ENCODE measurements at places on chromosomes 3 and 15. TPM values are rescaled to one million over a fixed set of nuclear protein-coding genes. Genes with fewer than 3 reads are reported as not detected.
A peak's percentile ranks its signal among the peaks of the same experiment; 100 is the strongest.

GRCh38 chr3:29503958-29504357, 223.1 kb downstream of the RBMS3 start:
- DNase-seq = no peak

DNA sequence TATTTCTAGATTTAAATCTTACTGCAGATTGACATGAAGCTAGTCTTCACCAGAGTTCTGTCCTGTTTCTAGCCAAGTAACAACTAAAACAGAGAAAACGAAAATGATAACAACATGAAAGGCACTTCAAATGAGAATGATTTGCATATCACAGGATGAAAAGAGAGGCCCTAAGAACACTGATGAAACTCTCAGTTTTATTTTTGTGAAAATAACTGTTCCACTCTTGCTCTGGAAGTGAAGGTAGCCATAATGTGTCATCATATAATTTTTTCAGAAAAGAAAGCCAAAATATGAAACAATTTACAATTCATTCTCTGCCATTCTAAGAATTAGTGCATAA, 274.4 kb downstream of the ADAMTSL3 start:
- no peak for DNase-seq

DNA sequence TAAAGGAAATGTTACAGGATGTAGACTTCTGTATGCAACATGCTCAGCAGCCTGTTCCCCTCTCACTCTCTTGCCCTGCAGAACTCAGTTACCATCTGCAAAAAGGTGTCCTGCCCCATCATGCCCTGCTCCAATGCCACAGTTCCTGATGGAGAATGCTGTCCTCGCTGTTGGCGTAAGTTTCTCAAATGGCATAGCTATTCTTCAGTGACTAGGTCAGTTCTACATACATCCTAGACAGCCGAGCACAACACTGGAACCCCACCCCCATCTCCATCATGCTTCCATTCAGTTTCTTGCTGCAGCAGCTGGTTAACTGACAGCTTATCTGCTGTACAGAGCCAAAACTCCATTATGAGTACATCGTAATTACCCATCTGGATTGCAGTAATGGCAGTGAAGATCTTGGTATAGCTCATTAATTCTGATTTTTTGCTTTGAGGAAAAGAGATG, 4.5 kb downstream of the THBS1 start:
- DNase-seq = no peak

- no peak for DNase-seq
Observed at GRCh38 chr3:113136071-113136470, 75.3 kb upstream of the BOC start.

DNA sequence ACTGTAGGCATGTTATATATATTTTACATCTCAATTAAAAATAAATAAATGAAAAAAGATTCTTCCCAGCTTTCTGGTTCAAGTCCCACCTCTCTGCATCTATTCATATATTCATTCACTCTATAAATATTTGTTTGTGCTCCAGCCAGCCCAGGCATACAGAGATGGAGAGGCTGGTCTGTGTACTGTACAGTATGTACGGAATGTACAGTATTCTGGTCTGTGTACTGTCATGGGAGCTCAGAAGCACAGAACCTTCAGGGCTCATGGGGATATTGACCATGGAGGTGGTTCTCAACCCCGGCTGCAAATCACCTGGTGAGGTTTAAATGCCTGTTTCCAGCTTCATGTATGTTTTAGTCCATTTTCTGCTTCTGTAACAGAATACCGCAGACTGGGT, 13.8 kb downstream of the CORO2B start:
- no peak for DNase-seq

Gene PEX11A
- 2.4 TPM for total RNA-seq

GRCh38 chr15:43249699-43250203, 17.0 kb downstream of the TGM5 start:
- DNase-seq = peak; percentile 42

DNA sequence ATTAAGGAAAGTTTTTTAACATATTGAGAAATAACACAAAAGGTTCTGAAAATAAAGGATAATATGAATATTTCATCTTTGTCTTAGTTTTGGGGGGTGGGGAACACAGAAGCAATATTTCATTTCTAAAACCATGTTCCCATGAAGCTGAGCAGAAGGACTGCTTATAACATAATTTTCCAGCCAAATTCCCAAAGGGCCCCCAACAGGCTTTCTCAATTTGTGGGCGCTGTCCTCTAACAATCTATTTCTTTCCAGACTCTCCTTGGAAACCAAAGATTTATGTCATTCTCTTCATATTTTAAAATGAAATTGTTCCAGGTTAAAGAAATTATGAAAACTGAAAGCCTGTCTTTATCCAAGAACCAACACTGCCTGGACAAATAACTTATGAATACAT, 273.5 kb downstream of the ZBTB20 start:
- no peak for DNase-seq

Gene CAMP
- not detected for total RNA-seq

Gene ADAMTSL3
- not detected for total RNA-seq

DNA sequence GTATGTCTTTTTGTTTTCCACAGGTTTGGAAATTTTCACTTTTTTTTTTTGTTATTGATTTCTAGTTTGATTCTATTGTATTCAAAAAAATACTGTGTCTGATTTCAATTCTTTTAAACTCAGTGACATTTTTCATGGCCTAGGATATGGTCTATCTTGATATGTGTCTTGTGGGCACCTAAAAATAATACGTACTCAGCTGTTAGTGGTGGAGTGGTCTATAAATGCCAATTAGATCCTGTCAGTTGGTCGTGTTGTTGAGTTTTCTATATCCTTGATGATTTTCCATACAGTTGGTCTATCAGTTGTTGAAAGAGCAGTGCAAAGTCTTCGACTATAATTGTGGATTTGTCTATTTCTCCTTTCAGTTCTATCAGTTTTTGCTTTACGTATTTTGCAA, 61.7 kb downstream of the LSM3 start:
- DNase-seq = no peak

- DNase-seq = no peak
Observed at GRCh38 chr3:187132666-187133065, 6.6 kb downstream of the RPL39L start.

DNA sequence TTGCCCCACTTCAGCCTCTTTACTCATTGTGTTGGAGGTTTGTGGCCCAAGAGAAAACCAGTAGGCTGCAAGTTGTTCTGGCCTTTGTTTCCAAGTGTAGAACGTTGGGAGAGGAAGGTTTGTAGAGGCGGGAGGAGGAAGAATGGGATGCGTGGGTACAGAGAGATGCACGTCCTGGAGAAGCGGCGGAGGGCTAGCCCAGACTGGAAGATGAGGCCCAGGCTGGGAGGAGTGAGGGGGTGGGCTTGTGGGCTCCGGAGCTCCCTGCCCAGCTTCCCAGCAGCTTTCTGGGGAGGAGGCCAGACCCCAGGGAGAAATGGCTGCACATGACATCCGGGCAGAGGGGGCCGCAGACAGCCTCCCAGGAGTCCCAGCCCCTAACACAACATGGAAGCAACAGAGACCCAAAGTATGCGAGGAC, 5.3 kb downstream of the PLA2G4F start:
- DNase-seq = no peak

Gene SCG5
- total RNA-seq = 3.8 TPM

Gene HDC
- not detected for total RNA-seq

Gene C3orf22
- not detected for total RNA-seq

- DNase-seq = no peak
Observed at GRCh38 chr3:110456001-110456400, 615.6 kb upstream of the NECTIN3 start.

Data from activated CD4-positive, alpha-beta memory T cell treated with anti-CD3 and anti-CD28 coated beads, Interleukin-2, amount 10 ng/mL, durations not matched to agents 7 days and 5 days (primary cell).